ENCODE measurements at places on chromosomes 16 and 17.

GRCh38 chr16:72255786-72256185 is 83.8 kb upstream of the PMFBP1 start:
- no peak for DNase-seq

DNA sequence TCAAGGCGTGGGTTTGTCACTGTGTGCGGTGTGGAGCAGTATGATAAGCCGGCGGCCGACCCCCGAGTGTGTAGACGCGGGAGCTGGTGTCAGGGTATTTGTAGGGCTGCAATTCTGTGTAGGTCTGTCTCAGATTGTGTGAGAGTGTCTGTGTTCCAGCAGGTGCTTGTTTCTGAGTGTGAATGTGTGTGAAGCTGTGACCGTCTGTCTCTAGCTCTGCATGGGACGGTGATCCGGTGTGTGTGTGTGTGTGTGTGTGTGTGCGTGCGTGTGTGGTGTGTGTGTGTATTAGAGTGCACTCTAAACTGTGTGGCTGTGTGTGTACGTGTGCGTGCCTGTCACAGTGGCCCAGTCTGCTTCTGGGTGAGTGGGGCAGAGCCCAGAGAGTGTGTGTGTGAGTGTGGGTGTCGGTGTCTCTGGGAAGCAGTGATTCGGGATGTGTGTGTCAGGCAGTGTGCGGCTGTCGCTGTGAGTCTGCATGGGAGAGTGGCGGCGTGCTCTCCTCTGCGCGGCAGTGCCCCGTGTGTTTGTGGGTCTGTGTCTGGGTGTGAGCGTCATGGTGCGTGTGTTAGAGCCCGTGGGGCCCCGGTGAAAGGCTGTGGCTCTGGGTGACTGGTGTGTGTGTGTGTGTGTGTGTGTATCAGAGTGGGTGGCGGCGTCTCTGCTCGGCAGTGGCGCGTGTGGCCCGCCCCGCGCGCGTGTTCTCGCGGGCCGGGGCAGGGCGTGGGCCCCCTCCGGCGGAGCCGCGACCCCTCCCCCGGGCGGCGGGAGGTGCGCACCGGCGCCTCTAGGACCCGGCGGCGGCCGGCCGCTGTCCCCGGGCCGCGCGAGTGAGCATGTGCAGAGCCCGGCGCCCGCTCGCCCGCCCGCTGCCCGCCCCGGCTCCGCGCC is at the start of gene WSCD1:
WSCD1 (plus strand) TSS at position 841 of the 891 bp plus-strand sequence. CDS start 10,280 bp downstream, outside the sequence.
- peak; percentile 7 for DNase-seq

DNA sequence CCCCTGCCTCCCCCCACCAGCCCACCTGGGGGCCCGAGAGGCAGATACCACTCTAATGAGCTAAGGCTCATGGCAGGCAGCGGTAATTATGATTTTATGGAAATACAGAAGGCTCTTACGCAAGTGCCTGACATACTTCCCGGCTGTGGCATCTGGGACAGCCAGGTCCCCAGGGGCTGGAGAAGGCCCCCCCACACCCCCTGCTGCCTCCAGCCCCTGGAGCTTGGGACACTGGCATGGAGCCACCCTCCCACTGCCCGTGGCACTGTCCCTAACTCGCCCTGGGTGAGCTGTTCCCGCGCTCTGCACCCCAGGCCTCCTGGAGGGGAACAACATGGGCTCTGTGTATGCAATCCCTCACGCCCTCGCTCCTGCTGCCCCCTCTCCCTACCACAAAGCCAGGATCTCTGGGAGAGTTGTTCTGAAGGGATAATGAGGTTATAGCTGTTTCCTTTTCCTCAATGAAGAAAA is 5.4 kb upstream of the STAC2 start:
- no peak for DNase-seq

GRCh38 chr17:3544365-3544764 is 13.2 kb downstream of the TRPV3 start:
- no peak for DNase-seq

DNA sequence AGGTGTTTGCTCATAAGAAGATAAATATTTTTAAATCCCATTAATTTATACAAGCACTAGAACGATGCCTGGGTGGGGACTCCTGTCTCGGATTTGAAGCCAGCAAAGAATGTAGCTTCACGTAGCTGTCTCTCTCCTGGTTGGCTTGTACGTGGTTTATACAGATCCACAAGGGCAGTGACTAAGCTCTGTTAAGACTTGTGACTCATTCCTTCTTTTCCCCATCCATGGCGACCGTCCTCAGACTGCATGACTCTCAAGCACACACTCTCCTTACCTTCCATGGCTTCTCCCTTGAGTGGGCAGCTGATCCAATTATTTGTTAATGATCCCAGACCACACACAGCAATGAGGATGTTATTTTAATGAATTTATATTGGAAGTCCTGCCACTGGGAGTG is 679.7 kb upstream of the SOX9 start:
- peak; percentile 54 for DNase-seq

DNA sequence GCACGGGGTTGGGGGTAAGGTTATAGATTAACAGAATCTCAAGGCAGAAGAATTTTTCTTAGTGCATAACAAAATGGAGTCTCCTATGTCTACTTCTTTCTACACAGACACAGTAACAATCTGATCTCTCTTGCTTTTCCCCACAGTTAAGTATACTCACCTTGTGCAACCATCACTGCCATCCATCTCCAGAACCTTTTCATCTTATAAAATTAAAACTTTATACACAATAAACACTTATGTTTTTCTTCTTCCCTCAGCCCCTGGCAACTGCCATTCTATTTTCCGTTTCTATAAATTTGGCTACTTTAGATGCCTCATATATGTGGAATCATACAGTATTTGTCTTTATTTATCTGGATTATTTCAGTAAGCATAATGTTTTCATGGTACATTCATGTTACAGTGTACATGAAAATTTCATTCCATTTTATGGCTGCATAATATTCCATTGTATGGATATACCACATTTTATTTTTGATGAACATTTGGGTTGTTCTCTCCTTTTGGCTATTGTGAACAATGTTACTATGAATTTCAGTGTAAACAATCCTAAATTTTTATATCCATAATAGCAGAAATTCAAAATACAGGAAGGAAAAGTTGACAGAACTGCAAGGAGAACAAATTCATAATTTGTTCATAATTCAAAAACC is 25.7 kb upstream of the FA2H start:
- no peak for DNase-seq

DNA sequence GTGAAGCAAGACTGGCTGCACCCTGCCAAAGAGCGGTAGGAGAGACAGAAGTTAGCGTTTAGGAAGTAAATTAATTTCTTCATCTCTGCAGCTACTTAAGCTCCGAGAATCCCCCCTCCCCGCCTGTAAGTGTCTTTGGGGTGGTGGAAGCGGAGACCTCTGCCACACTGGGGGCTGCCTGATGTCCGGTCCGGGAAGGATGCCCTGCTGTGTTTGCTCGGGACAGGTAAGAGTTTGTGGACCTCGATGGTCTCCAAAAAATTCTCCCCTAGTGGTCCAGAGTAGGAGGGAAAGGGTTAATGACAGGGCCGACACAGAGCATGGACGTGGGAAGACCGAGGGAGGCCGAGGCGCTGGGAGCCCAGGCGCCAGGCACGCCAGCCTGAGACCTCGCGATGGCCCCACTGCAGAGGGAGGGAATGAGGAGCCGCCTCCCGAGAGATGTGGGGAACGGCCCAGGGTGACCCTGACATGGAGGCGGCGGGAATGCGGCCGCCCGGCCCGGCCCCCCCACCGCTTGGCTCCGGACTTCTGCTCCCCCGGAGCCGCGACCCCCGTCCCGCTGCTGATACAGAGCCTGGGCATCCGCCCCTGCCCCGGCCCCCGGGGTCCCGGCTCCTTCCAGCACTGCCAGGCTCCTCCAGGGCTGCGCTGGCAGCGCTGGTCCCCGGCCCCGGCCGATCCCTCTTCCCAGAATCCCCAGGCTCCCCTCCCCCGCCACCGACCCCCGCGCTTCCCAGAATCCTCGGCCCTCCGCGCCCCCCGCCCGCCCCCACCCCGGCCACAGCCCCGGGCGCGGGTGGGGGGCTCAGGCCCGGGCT is 680 bp downstream of the ZNF629 start:
- DNase-seq: peak; percentile 4

DNA sequence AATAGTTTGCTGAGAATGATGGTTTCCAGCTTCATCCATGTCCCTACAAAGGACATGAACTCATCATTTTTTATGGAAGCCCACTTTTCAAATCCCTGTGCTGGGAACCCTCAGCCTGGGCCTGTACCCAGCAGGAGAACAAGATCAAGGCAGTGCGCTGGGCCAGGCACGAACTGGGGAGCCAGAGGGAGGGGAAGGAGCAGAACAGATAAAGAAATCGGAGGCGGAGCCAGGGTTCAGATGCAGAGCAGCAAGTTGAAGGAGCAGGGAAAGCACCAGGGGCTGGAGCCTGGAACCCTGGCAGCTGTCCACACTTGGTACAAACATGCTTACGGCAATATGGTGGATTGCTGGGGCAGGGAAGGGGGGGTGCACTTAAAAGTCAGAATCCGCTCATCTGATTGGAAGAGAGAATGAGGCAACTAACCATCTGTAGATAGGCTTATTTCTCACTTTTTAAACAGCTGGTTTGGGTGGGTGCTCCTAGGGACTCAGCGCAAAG is 107.5 kb downstream of the NOG start:
- no peak for DNase-seq

DNA sequence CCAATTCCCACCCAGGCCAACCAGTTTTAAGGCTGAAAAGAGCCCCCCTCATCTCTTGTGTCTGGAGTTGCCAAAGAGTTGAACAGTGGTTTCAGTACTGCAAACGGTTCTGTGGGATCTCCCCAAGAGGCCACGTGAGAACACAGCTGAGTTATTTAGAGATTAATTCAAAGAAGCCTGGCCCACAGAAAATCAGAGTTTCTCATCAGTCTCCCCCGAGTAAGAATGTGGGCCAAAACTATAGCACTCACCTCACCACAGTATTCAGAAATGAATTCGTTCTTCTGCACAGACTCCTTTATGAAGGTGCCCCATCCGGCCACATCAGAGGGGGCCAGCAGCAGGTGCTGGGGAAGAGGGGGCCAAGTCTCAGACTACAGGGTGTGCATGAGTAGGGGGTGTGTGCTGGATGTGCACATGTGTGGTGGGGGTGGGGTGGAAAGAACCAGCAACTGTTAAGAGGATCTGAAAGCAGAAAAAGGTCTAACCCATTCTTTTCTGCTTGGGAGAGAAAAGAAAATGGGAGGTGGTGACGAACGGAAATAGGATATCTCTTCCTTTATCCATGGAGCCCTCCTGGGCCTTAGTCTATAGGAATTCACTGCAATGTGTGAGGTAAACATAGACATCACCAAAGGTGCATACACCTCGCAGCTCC is 22.6 kb downstream of the CNTNAP1 start:
- no peak for DNase-seq

GRCh38 chr17:48043176-48043575 is 5.0 kb upstream of the NFE2L1 start:
- DNase-seq: no peak

- no peak for DNase-seq
Measured at GRCh38 chr16:23771642-23772041, 16.8 kb downstream of the CHP2 start.

DNA sequence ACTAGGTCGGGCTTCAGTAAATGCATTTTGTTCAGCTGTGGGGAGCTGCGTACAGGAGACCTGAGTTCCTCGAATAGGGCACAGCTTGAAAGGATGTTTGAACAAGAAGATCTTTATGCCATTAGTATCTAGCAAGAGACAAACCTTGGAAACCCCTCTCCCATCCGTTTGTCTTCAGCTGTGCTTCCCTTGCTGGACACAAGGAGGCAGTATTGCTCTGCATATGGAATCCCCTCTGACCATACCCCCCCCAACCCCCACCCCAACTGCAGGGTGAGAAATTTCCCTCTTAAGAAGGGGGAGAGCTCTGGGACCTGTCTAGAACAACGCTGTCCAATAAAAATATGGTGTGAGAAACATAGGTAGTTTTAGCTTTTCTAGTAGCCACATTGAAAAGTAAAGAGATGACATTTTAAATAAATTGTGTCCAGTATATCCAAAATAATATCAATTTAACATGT is 1.6 kb downstream of the MRM1 start:
- DNase-seq: peak; percentile 61

- DNase-seq: peak; percentile 24
Measured at GRCh38 chr17:75348386-75349012, 57.0 kb downstream of the GRB2 start.

DNA sequence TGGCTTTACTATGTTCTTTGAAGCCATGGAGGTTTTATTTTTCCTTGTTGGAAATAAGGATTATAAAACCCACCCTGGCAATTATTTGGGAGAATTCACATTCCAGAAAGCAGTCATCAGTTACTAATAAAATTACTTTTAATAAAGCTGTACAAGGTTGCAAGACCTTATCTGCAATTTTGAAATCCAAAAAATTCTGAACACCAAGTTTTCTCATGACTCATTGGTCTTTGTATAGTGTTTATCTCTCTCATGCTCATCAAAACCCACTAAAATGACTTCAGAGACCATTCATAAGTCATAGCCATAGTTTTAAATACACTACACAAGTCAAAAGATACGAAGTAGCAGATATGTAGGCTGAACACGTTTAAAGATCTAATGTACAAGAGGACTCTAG is 6.0 kb upstream of the KRT38 start:
- no peak for DNase-seq

DNA sequence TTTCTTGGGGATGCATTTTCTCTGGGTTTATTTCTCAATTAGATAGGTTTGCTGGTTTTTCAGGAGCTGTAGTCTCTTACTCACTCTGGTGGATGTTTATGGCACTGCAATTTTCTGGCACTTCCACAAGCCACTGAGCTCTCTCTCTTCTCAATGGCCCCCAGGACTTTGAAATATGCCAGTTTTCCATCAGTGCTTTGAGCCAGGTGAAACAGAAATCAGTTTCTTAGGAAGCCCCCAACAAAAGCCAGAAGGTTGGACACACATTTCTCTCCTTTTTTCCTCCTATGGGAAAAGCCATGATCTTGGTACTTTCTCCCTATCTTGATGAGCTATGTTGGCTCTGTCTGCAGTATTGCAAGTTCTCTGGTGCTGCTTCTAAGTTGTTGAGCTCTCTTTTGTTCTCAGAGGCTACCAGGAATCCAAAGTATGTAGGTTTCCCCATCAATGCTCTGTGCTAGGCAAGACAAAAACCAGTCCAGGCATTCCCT is 90.7 kb upstream of the SMIM36 start:
- DNase-seq: no peak

GRCh38 chr16:81641395-81642106 is 137.5 kb upstream of the PLCG2 start:
- DNase-seq: peak; percentile 28

GRCh38 chr16:9327253-9327652 is 235.8 kb downstream of the HAPSTR1 start:
- DNase-seq: peak; percentile 27

GRCh38 chr16:25542306-25542705 is 149.5 kb upstream of the HS3ST4 start:
- DNase-seq: no peak

GRCh38 chr16:85463672-85464382 is 149.3 kb upstream of the GSE1 start:
- DNase-seq: peak; percentile 9

DNA sequence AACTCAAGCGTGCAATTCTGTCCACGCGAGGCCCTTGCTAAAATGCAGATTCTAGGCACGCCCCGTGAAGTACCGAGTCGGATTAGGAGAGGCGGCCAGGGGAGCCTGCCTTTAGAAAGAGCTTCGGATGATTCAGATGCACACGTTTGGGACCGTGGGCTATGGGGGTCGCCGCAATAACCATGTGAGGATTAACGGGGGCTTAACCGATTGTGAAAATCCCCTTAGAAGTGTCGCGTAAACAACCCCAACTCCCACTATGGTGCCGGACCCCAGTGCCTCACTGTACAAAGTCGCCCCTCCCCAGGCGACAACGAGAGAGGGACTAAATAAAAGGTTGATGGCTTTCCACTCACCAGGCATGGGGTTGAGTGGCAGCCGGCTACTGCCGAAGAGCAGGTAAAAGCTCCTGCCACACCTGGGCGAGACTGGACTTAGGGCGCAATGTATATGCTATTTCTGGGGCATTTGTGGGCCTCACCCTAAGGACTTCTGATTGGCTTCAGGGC is 635 bp upstream of the SP2 start:
- no peak for DNase-seq

- no peak for DNase-seq
Measured at GRCh38 chr17:82461827-82462524, 3.4 kb downstream of the NARF start.
